ENCODE measurements at places on chromosomes 2 and 18.
A peak's percentile ranks its signal among the peaks of the same experiment; 100 is the strongest.

DNA sequence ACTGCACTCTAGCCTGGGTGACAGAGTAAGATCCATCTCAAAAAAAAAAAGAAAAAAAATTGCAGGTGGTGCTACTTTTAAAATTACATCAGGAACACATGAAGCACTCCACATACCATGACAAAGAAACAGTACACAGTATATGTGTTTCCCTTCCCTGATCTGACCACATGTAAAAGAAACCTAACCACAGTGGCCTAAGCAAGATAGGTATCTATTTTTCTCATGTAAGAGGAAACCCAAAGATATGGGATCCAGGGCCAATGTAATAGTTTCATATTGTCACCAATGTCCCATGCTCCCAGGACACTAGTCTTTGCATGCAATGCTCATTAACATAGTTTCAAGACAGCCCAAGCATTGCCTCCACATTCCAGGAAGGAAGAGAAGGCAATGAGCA lies 99.9 kb downstream of the DYM start:
- no peak for DNase-seq

DNA sequence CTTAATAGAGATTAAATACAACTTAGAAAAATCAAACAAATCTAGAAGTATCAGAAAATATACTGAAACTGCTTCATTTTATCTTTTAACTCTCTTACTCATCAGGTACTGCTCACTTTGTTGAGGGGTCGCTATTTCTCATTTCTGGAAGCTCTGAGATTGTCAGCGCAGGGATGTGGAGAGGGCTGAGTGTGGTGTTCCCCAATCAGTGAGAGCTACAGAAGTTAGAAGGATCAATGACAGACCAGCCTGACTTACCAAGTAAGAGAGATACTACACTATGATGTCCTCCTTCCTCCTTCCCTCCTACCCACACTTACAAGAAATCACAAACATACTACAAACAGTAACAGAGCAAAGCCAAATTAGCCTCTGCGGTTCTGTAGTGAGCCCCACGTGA lies 8.1 kb downstream of the GCFC2 start:
- DNase-seq = no peak

GRCh38 chr2:177143444-177143843 lies 69.2 kb upstream of the HNRNPA3 start:
- DNase-seq = no peak

- DNase-seq = no peak
Observed at GRCh38 chr2:169585673-169586072, 1.5 kb downstream of the PPIG start.

DNA sequence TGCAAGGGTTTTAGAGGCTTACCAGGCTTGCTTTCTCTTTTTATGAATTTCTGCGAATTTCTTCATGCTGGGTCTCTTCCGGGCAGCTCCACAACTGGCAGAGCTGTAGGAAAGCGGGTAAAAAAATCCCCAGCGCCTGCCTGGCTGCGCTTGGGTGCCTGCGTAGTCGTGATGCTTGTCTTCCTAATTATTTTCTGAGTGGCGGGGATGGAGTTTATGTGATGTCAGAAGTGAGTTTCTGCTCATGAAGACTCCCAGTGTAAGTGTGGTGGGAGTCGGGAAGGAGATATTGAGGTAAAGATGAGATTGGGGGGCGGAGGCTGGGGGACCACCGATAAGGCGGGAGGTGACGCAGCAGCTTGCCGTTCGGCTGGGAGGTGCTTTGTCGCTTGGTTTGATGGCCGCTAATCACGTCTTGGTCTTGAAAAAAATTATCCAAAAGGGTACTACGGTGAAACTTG lies 229.8 kb downstream of the LDLRAD4 start:
- DNase-seq = no peak

- no peak for DNase-seq
Observed at GRCh38 chr2:38409156-38410102, 32.4 kb upstream of the ATL2 start.

DNA sequence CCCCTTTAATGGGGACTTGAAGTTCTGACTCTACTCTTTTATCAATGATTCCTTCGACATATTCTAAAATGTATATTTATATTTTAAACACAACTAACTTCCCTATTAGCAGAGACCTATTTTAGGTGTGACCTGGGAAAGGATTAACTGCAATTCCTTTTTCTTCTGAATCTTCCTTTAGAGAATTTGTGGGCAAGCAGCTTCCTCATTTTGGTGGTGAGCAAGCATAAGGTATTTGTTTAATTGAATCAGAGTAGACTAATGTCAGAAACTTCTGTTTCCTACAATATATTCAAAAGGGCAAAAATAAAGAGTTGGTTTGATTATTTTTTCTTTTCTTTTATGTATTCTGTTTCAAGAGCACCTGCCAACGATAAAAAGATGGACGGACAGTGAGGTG lies 237.0 kb downstream of the IKZF2 start:
- no peak for DNase-seq

- DNase-seq = no peak
Observed at GRCh38 chr2:132581991-132582738, 87.8 kb downstream of the LYPD1 start.

DNA sequence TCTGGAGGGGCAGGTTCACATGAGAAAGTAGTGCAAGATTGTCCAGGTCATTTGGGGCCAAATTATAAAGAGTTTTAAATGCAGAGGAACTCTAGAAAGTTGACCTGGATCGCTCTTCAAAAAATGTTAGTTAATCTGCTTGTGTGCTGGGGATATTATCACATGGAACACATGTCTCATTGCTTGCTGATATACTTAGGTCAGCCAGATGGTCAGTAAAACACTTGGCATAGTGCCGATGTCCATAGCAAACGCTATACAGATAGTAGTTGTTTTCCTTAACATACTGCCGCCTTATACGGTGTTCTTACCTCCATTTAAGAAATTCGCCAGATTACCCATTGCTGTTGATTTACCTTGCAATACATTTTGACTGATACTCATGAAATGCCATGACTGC lies 103.4 kb upstream of the CWC22 start:
- DNase-seq = no peak

GRCh38 chr2:114128263-114128662 lies 238.4 kb downstream of the ACTR3 start:
- DNase-seq = no peak

GRCh38 chr2:220064111-220065030 lies 436.9 kb downstream of the SLC4A3 start:
- DNase-seq = no peak

GRCh38 chr18:52353589-52353988 lies 13.6 kb downstream of the DCC start:
- no peak for DNase-seq

DNA sequence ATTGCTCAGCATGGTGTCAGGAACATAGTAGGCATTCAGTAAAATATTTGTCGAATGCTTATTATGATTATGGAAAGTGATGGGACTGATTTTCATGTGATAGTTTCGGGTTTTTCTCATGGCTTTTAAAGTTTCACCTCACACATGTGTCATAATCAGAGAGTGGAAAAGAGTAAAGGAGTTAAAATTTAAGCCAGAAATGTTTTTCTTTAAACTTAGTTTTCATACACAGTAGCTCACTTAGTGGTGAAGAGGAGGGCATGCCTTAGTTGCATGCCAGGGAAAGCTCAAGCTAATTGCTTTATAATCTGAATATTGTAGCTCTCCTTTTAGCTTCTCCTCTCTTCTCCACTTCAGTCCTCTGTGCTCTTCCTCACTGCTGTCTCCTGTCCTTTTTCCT lies 38.0 kb downstream of the EHBP1 start:
- DNase-seq = no peak

DNA sequence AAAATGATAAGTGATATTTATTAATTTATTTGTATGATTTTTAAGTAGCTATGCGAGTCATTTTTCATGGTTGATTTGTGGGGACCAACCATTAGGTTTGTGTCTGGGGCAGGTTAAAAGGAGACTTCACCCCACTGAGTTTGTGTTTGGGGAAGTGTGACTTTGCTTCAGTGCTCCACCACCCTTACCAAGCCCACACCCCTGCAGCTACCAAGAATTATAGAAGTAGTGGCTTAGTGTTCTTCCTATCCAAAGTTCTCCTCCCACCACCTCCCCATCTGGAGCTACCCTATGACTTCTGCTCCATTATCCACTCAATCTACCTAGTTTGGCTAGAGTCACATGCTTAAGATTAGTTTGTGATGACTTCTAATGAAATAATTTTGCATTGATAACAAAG lies 182.1 kb upstream of the ZEB2 start:
- DNase-seq = no peak

DNA sequence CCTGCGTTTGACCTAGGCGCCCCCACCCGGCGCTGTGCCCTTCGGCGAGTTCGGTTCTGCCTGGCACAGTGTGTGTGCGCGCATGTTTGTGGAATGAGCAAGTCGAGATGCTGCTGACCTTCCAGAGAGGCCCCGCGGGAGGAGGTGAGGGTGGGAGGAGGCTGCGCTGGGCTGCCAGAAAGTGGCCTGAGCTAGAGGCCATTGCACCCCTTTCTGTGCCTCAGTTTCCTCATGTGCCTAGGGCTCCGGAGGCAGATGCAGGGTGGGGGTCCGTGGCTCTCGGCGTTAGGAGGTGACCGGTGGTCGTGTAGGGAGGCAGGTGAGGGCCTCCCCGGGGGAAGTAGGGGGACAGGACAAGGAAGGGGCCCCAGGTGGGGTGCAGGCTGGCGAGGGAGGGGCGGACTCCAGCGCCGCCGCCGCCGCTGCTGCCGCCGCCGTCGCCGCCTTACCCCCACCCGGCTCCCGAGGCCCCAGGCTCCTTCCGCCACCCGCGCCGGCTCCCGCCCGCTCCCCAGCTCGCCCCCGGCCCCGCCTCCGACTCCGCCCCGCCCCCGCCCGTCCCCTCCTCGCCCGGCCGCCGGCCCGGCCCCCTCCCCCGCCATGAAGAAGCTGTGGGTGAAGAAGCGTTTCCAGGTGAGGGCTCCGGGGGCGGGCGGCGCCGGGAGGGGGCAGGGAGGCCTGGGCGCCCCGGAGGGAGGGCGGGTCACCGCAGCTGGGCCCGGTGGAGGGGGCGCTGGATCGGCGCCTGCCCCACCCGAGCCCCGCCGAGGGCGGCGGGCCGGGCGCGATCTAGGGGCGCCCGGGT lies 7.0 kb downstream of the SPEG start:
- peak; percentile 73 for DNase-seq

GRCh38 chr2:191226196-191226595 lies 19.0 kb upstream of the MYO1B start:
- DNase-seq = no peak

DNA sequence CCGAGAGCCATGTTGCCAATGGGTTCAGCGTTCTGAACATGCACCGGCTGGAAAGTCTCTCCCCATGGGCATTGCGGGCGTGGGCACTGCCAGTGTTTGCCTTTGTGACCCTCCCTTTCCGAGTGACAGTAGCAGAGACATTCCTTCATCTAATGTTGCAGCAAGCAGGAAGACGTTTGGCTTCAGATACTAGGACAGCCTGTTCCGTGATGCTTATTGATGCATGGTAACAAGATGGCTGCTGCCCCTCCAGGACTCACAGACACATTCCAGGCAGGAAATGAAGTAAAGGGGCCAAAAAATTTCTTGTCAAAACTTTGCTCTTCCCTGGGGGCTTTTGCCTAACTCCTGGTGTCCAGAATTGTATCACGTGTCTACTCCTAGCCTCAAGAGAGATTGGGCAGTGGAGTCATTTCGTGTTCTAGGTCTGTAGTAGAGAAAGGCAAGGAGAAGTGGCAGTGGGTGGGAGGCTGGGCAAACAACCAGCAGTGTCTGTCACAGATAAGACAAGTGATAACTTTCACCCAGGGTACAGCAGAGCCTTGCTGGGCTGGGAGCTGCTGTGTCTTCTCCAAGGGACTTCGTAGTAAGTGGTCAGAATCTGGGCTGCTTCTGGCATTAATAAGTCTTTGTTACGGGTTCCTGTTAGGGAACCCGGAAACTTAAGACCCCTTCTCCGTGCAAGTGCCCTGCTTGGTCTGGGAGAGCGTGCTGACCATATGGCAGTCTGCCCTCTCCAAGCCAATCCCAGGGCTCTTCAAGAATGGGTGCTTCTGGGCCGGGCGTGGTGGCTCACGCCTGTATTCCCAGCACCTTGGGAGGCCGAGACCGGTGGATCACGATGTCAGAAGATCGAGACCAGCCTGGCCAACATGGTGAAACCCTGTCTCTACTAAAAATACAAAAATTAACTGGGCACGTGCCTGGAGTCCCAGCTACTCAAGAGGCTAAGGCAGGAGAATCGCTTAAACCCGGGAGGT lies 93.5 kb downstream of the TFCP2L1 start:
- DNase-seq = no peak

DNA sequence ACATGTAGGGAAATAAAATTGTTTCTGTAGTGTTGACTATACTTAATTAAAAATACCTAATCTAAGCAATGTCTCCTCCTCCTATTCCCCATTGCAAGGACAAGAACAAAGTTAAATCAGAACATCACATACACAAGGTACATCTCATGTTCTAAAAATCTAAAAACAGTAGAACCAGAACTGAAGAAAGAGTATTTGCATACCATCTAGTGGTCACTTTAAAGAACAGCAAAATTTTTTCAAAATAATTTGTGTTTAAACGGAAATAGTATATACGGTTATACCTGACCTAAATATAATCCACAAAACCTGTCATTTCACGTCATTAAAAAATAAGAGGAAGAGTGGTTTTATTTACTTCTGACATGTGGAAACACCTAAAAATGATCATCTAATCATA lies 294.3 kb upstream of the KCNH7 start:
- DNase-seq = no peak

GRCh38 chr18:27942706-27943105 lies 234.2 kb downstream of the CDH2 start:
- DNase-seq = no peak

DNA sequence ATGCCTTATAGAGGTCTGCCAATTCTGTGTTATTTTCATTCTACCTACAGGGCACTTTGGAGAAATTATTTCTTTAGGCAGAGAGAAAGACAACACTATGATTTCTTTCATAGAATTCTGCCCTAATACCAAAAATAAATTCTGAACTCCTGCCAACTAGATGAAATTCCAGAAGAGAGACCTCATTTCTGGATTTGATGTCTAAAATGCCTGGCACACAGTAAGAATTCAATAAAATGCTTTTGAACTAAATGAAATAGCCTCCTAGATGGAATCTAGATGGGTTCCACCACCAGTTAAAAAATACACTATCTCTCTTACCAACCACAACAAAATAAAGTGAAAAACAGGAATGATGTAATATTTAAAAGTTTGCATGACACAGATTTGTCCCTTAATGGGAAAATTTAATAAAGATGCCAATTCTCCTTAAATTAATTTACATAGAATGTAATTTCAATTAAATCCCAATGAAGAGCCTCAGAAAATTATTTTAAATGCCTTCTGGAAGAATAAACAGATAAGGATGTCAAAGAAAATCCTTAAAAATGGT lies 75.0 kb downstream of the OSBPL1A start:
- DNase-seq = no peak

DNA sequence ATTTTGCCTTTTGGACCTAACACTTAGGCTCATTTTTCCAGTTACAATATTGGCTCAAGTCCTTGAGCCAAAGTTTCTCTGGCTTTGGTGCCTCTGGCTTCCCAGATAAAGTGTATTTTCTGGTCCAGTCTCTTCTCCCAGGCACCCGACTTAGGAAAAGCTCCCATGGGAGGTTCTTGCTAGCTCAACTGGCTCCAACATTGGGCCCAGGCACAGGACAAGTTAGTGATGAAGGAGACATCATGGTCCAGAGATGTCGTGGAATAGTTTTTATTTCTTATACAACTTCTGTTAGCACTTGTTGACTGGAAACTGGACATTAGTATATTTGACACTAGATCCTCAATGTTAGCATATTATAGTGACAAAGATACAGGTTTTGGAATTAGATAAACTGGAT lies 8.2 kb upstream of the ZEB2 start:
- no peak for DNase-seq

Data from GM13976 (cell line).